8988T (cell line): ENCODE measurements at places on chromosomes 1 and 21.
A peak's percentile ranks its signal among the peaks of the same experiment; 100 is the strongest.

- DNase-seq = no peak
These were observed 1.1 kb downstream of the CLCN6 start for GRCh38 chr1:11807133-11807532.

DNA sequence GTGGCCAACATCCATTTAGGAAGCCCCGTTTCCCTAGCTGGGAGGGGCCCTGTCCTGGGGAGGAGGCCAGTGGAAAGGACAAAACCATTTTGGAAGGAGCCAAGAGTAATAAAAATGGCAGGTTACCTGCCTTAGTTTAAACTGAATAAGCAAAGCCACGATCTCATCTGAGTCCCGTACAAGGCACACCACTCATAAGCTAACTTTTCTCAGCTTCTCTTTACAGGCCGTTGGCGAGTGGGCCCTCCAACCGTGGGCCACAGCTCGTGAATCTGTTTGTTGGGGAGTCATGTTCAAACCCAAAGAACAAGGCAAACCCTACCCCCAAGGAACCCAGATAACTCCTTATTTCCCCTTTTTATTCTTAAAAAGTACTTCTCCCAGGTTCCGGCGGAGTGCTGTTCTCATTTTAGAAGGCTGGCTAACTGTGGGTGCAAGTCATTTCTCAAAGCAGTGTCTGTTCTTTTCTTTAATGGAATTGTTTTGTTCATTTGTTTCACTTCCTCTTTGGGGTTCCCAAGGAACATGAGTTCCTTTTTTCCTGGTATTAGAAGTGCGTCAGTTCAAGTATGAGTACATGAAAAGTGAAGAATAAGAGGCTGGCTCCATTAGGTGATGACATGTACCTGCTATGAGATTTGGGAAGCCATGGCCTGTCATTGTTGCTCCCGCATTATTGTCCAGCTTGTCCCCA lies 89.0 kb downstream of the PSMG1 start:
- DNase-seq = no peak

DNA sequence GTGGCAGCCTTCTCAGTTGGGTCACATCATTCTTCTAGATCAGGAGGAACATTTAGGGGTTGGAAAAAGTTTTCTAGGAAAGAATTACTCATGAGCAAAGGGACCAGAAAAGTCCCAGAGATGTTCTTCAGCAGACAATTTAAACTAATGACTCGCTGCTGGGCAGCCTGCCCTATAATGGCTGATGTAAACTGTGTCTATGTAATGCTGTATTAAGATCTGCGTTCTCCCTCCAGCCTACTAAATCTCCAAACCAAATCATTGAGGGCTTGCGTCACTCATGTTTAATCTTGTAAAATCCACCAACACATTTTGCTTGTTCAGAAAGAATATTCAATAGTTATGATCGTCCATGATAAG lies 92.1 kb downstream of the LRRC8C start:
- DNase-seq = no peak

- no peak for DNase-seq
These were observed 495.1 kb downstream of the PLPP3 start for GRCh38 chr1:56084246-56084645.

GRCh38 chr1:47332779-47333577 lies 612 bp upstream of the CMPK1 start:
- DNase-seq = no peak

- no peak for DNase-seq
These were observed 184.8 kb upstream of the VAMP3 start for GRCh38 chr1:7586031-7586941.

- no peak for DNase-seq
These were observed 47.6 kb downstream of the PLPP3 start for GRCh38 chr1:56531624-56532349.

DNA sequence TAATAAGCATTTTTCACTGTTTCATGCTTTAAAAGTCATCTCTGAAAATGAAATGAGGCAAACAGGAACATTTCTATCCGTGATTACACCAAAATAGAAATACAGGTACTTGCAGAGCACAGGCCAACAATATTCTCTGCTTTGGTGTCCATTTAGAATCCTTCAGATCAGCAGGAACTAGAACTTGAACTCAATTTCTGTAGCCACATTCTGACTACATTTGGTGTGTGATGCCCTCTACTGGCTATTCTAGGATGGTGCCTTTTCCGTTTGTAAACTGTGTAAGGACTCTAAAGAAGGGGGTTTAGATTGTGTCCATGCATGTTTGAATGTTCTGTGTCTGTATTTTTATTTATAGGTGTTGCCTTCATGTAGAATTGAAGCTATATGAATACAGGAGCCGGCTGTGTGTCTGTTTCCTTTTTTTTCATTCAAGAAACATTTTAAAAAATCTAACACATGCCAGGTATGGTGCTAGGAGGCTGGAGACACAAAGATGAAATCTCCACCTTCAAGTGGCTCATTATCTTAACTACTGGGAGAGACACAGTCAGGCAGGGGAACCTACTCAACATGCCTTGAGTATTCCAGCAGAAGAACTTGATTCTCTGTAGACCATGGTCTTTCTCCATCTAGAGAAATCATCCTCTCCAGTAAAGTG lies 7.6 kb upstream of the ZNF326 start:
- peak; percentile 23 for DNase-seq

DNA sequence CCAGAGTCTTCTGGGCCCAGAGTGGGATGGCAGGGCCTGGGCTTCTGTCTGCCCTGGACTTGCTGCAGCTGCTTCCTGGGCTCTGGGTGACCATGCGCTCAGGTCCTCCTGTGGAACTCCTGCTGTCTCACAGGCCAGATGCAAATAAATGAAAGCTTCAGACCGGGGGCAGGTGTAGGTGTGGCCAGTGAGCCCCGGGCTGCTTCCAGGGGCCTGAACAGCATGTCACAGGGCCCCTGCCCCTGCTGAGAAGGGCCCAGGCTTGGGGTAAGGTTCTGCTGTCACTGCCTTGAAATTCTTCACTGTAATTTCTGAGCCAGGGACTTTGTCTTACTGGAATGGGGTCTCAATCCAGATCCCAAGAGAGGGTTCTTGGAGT lies 2.5 kb upstream of the PKNOX1 start:
- DNase-seq = no peak

- DNase-seq = no peak
These were observed 85.7 kb downstream of the NRDC start for GRCh38 chr1:51792864-51793263.
